NCI-H1436 treated with DMSO at 0.1 percent for 48 hours (cell line): ENCODE measurements at places on chromosomes 5 and 9.

DNA sequence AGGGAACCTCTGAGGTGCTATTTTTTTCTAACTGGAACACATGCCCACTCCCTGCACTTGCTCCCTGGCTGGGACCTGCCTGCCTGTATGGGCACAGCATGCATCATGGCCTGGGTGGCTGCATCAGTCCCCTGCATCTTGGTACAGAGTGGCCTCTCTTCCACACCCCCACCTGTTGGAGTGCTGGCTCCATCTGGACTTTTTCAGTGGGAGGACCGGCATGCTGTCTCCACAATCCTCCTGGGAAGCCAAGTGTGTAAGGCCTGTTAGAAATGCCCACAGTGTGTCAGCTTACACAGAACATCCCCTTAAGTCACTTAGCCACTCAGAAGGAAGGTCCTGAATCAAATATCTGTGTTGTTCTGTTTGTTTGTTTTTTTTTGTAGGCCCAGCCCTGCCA, 102.9 kb downstream of the MARCHF3 start:
- DNase-seq, result no peak

DNA sequence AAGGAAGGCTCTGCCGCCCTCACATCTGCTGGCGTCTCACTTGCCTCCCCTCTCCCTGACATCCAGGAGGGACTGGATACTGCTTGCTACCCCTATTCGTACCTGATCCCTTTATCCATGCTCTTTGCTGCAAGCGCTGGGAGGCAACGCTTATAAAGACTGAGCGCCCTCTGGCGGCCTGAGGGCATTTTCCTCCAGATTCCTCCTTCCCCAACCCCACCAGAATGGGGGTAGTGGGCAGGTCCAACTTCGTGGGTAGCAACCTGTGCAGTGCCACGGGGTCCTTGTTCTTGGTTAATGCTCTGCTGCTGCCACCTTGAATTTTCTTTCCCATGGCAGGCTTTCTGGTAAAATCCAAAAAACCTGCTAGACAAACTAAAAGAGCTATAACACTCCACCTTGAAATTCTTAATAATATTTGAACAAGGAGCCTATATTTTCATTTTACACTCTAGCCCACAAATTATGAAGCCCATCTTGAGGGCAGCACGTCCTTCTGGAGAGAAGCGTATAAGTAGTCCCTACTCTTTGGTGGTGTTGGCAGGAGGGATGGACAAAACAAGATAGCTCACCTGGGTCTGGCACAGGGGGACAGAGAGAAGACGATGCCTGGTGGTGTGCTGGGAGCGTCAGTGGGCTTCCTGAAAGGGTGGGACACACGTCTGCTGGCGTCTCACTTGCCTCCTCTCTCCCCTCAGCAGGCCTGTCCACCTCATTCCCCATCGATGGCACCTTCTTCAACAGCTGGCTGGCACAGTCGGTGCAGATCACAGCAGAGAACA, 52.5 kb downstream of the JADE2 start:
- DNase-seq, result no peak

GRCh38 chr9:74220327-74220726, 276.8 kb upstream of the RORB start:
- DNase-seq, result no peak

GRCh38 chr5:16570121-16570815, 46.5 kb downstream of the RETREG1 start:
- no peak for DNase-seq

- DNase-seq, result no peak
Measured at GRCh38 chr5:963673-964531, 44.7 kb upstream of the NKD2 start.

DNA sequence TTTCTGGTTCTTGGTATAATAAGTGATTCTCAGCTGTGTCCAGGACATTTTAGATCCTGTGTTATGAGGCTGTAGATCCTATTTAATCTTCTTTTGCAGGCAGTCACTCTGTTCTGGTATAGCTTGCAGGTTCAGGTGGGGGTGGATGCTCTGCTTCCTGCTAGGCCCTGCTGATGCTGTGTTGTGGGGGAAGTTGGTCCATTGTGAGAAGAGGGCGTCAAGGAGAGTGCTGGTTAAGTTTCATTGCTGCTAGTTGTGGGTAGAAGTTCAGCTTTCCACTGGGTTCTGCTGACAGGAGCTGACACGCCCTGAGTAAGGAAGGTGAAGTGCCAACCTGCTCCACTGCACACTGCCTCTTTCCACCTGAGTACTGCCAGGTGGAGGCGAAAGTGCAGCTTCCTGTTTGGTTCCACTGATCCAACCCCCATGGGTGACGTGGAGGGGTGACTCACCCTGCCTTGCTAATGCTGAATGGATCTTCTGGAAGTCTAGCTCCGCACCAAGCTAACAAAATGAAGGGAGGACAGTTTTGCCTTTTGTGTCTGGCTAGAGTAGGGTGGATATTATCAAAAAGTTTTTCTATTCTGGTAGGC, 16.3 kb downstream of the NMRK1 start:
- no peak for DNase-seq

DNA sequence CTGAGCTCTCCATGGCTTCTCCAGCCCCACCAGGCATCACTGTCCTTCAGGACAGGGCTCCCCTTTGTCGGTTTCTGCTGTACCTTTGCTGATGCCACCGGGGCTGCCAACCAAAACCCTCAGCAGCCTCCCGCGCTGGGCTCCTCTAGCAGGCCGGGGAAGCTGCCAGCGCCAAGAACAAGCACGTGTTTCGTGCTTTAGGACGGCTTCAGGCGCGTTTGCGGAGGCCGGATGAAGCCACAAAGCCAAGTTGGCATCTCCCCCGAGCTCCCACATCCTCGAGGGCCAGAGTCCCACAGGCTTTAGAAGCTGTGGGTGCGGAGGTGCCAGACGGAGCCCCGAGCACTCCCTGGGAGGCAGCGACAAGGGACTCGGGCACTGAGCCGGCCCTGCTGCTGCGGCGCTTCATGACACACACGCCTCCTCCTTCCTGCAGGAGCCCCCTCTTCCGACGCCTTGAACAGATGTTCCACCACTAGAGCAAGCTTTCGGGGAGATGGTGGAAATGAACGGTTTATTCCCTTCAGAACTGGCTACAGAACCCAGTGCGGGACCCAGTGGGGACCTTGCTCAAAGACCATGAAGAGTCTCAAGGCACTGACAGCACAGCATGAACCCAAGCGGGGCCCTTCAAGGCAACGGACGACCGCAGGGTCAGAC, 36.7 kb downstream of the SARDH start:
- DNase-seq, result no peak

GRCh38 chr9:77815260-77815659, 167.1 kb upstream of the GNA14 start:
- no peak for DNase-seq

DNA sequence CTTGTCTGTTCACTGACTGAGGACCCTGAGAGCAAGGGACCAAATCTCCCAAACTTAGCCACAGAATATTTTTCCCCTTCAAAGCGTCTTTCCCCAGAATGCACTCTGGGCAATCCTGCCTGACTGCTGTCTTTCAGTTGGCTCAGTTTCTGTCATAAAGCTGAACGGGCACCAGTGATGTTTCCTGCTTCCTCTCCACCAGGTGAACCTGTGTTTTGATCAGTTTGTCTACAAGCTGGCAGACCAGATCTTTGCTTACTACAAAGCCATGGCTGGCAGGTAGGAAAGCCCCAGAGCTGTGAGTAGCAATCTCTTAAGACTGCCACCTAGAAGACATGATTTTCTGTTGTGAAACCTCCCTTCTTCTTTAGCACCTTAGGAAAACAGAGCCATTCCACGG, 61.8 kb downstream of the CYFIP2 start:
- no peak for DNase-seq

GRCh38 chr5:2634399-2635176, 116.9 kb downstream of the IRX2 start:
- no peak for DNase-seq

DNA sequence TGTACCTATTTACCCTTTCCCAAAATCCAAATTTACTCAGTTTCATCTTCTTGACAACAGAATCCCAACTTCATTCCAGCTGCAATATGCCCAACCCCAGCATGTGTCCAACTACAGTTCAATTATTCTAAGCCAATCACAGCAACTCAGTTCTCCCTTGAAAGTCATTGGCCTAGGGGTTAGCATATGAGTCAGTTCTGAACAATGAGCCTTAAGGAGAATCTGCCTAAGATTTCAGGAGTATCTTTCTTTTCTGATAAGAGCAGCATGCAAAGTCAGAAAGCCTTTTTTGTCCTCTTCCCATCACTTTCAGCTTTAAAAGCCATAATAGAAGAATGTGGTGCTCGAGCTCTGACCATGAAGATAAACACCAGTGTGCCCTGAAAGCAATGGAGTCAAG, 44.4 kb upstream of the RASGRF2 start:
- DNase-seq, result no peak

DNA sequence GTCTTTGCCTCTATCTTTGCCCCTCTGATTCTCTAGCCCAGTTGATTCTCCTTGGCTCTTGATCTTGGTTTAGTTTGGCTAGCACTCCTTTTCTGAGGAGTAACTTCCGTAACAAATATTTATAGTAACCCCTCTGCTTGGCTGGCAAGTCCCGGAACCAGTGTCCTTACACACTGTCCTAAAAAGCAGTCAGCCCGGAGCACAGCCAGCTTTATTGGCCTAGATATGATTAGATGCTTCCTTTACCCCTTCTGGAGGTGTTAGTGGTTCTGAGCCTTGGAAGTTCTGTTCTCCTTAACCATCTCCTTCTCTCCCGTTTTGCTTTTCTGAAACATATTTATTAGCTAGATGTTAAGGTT, 17.0 kb upstream of the MSMP start:
- no peak for DNase-seq
